ENCODE measurements at places on chromosomes 5 and 9.

DNA sequence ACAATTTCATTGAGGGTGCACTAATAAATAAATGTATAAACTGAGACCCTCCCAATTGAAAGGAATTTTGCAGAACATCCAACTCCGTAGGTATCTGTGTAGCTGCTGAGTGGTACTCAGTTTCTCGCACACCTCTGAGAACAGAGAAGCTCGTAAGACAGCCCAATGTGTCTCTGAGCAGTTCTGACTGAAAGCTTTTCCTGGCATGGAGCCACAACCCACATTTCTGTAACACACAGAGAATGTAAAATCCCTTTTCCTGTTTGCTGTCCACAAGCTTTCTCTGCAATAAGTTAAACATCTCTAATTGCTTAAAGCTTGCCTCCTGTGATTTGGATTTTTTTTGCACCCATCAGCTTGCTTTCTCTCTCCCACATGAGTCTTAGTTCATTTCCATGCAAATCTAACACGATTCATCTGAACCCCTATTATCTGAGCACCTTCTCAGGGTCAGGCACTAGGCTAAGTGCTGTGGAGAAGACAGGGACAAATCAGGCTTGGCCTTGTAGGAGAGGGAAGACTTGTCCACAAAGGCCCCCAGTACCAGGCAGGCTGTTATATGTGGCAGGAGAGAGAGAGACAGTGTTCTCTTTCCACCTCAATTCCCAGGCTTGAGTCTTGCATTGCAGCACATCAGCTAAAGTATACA lies 44.2 kb upstream of the COL15A1 start:
- DNase-seq = no peak

DNA sequence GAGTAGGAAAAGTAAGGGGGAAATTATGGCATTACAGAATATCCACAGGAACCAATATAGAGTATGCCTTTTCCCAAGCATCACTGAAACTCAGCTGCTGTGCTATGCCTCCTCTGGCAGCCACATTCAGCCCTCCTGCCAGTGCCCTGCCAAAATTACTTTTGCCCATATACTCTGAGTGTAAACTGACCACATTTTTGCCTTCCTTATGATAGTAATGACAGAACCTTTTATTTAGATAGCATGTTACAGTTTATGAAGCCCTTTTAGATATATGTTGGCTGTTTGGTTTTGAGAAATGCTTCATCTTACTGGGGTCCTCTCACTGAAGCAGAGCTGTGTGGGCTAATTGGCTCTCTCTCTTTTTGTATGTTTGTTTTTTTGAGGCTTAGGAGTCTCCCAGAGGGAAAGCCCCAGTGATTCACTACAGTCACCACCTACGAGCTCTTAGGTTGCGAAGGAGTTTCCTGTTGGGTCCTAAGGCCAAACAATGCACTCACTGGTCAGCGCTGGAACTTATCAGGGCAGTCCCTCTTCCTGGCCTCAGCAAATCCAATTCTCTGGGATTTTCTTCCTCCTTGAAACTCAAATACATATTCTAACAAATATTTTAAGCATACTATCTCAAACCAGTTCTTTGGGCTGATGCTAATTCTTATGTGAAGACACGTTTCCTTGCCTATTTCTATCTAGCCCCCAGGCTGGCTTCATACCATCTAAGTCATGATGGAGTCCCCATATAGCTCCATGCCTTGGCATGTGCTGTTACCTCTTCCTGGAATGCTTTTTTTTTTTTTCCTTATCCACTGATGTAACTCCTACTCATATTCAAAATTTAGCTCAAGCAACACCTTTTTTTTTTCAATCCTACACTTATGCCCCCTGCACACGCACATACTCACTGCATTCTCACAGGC lies 3.7 kb downstream of the PHF24 start:
- no peak for DNase-seq

DNA sequence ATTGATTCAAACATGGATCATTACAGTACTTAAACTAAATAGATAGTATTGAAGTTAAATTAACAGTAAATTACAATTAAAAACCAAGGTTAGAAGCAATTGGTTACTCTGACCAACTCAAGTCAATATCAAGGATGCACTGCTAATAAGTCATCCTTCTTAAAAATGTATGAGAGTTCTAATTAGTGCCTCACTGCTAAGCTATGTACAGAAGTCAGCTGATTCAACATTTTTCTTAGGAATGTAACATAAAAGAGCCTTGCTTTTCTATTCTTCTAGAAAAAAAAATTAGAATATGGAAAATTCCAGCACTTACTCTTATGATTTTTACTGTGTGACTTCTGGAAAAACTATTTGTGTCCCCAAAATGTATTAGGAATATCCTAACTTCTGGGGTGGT lies 75.7 kb upstream of the FBN2 start:
- no peak for DNase-seq

- DNase-seq = no peak
Observed at GRCh38 chr5:151285683-151286082, 17.9 kb downstream of the SLC36A3 start.

DNA sequence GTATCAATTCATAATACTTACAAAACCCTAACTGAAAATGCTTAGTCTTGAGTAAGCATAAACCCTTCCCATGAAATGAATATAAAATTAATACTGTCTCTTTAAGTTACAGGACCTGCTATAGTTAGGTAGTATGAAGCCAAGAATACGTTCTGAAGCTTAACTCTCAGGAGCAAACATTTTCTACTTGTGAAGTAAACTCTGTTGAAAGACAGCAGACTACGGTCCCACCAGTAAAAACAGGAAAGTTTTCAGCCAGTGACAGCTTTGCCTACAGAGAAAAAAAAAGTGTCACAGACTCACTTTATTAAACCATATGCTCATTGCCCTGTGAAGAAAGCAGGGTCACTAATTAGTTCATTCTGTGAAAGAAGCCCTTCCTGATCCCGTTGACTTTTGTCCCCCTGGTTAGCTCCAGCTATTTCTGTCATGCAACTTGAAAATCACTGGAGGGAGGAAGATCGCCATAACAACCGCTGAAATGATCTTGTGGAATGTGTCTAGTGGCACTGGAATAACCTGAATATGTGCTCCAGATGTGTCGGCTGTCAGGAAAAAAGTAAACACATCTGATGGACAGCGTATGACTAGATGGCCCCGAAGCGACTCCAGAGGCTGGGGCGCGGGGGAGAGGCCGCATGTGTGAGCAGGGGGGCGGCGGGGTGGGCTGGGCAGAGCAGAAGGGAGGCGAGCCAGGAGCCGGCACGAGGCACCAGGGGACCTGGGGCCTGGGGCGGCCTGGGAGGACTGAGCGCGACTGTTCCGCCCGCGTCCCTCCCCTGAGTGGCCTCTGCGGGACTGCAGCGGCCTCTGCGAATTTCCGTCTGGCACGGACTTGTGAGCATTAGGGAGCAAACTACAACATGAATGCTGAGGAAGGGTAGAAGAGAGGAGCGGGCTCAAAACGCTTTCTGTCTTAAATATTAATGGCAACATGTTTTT lies 41.9 kb downstream of the BNC2 start:
- peak; percentile 54 for DNase-seq

- DNase-seq = no peak
Observed at GRCh38 chr5:138338411-138339090, 485 bp downstream of the FAM53C start.

DNA sequence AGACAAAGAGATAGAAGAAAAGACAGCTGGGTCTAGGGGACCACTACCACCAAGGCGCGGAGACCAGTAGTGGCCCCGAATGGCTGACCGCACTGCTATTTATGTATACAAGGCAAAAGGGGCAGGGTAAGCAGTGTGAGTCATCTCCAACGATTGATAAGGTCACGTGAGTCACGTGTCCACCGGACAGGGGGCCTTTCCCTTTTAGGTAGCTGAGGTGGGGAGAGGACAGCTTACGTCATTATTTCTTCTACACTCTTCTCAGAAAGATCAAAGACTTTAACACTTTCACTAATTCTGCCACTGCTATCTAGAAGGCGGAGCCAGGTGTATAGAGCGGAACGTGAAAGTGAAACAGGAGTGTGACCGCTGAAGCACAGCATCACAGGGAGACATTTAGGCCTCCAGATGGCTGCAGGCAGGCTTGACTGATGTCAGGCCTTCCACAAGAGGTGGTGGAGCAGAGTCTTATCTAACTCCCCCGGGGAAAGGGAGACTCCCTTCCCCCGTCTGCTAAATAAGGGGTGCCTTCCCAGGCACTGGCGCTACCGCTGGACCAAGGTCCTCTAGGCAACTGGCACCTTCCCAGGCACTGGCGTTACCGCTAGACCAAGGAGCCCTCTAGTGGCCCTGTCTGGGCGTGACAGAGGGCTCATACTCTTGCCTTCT lies 6.1 kb upstream of the PRR16 start:
- peak; percentile 23 for DNase-seq

DNA sequence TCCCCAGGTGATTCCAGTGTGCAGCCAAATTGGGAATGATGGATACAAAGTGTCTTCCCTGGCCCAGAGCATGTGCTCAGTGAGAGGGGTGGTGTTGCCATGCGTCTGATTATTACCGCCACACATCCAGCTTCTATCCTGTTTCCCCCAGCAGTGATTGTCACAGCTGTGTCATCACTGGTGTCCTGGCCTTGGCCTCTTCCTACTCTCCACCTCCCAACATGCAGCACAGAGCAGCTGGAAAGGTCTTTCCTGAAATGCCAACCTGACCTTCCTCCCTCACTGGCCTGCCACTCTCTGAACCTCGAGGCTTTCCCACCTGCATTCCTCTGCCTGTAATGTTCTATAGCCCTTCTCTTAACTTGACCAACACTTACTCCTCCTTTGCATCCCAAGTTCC lies 60.0 kb downstream of the TMOD1 start:
- DNase-seq = no peak

DNA sequence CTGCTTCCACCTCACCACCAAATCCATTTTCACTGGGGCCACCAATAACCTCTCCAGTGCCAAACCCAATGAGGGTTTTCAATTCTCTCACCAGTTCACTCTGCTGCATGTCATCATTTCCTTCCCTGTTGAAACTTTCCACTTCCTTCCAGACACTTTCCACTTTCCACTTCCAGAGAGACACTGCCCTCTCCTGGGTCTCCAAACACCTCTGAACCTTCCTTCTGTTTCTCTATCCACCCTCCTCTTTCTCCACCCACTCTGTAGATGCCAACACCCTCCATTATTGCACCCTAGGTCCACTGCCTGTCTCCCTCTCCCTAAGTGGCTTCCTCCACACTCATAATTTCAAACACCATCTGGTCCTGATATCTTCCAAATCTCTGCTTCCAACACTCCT lies 39.6 kb downstream of the PDE6A start:
- no peak for DNase-seq

DNA sequence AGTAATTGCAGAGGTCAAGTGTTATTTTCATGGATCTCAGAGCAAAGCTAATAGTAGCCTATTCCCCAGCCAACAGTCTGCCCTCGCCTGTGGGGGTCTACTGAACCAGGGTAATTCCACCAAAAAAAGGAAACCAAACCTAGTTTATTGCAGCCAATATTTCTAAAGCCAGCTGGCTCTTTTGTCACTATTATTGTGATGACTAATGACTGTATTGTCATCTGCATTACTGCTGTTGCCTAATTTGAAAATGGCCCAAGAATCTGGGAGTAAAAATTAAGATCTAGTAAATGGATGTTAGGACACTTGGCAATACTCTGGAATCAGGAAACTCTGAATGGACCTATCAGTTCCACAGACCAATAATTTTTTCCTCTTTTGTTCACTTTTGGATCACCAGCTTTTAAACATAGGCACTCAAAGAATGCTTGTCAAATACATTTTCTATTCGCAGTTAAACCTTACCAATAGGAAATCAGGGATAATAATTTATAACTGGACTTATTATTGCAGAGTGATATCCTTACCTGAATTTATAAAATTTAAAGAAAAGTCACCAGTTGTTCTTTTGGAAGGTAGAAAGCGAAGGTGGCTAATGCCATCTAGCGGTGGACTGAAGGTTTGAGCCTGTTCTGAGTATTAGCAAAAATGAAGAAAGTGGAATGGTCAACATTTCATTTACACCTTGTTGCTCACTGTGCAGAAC lies 69.2 kb downstream of the SYK start:
- peak; percentile 40 for DNase-seq

DNA sequence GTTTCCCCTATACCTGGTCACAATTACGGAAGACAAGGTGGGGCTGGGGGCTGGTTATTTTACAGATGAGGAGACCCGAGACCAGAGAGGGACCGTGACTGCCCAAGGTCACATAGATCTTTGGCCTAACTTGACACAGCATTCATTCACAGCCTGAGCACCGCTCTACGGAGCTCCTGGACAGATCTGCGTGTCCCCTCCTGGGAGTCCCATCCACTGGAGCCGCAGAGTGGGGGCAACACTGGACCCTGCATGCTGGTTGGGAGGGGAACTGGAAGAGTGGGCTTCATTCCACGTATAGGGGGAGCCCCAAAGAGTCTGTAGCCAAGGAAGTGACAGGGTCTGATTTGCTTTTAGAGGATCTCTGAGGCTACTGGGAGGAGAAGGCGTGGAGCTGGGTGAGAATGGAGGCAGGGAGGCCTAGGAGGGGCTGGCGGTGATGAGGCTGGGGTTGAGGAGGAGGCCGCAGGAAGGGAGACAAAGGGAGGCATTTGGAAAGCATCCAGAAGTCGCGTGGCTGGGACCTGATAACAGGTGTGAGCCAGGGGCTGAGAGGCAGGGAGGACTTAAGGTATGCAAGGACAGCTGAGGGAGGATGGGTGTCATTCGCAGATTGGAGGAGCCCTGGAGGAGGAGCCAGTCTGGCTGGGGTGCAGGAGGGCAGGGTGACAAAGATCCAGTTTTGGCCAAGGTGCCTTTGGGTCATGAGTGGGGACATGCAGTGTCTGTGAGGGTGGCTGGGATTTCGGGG lies 64.3 kb upstream of the IER5L start:
- DNase-seq = no peak

- peak; percentile 78 for DNase-seq
Observed at GRCh38 chr5:127313847-127314473, 23.4 kb downstream of the MEGF10 start.

DNA sequence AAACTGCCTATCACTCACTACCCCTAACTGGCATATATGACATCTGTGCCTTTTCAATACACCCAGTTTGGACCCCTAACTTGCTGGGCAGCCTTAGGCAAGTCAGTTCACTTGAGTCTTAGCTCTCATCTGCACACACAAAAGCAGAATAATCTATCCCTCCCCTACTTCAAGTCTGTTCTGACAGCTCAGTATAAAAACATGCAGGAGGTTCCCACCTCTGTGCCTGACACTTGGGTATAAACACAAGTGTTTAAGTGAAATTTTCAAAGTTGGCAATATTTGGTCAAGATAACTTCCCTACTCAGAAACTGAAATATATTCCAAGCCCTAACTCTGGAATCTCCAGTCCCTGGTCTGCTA lies 12.6 kb downstream of the HNRNPH1 start:
- DNase-seq = no peak

- DNase-seq = no peak
Observed at GRCh38 chr9:35432076-35432475, 57.8 kb upstream of the RUSC2 start.
